ENCODE measurements at places on chromosomes 16 and 17. TPM values are rescaled to one million over a fixed set of nuclear protein-coding genes. Genes with fewer than 3 reads are reported as not detected.

The RND2 gene
- total RNA-seq: 0.06 TPM

The C16orf86 gene
- total RNA-seq: 4.6 TPM

The KRTAP4-3 gene
- not detected for total RNA-seq

The MT1E gene
- total RNA-seq: 712 TPM

The ARHGAP23 gene
- 20.8 TPM for total RNA-seq

The ARHGAP27 gene
- 3.0 TPM for total RNA-seq

The CCL18 gene
- total RNA-seq: not detected

The TAT gene
- total RNA-seq: not detected

The TERB1 gene
- total RNA-seq: not detected

The TRPV3 gene
- 1.3 TPM for total RNA-seq

The EVPLL gene
- not detected for total RNA-seq

The GRB7 gene
- 0.06 TPM for total RNA-seq

The RBL2 gene
- total RNA-seq: 42.9 TPM

The KRT12 gene
- not detected for total RNA-seq

The CHD9NB gene
- total RNA-seq: 1.8 TPM

The SPAG5 gene
- total RNA-seq: 106 TPM
